SW480 (cell line): ENCODE measurements at places on chromosomes 4 and X.
A peak's percentile ranks its signal among the peaks of the same experiment; 100 is the strongest.

GRCh38 chrX:8179656-8180055 is 8.6 kb upstream of the VCX2 start:
- DNase-seq = peak; percentile 9

- no peak for DNase-seq
Measured at GRCh38 chrX:40008791-40009461, 88.8 kb downstream of the BCOR start.

DNA sequence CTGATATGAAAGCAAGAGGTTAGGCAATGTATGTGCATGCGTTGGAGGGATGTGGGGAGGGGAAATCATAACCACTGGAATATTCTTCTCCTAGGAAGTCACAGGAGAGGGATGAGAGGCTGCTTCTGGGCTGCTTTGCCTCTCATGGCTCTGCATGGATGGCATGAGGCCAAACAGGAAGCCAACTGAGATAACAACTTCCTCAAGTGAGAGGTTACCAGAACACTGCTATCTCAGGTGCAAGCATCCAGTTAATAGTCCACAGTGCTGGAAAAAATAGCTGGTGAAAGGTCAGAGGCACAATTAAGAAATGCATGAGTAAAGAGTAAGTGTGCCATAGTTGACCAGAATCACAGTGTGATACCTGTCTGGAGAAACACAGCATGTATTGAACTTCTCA is 113.3 kb downstream of the ELOVL6 start:
- DNase-seq = no peak

GRCh38 chrX:56268888-56269287 is 36.7 kb downstream of the KLF8 start:
- DNase-seq = no peak

DNA sequence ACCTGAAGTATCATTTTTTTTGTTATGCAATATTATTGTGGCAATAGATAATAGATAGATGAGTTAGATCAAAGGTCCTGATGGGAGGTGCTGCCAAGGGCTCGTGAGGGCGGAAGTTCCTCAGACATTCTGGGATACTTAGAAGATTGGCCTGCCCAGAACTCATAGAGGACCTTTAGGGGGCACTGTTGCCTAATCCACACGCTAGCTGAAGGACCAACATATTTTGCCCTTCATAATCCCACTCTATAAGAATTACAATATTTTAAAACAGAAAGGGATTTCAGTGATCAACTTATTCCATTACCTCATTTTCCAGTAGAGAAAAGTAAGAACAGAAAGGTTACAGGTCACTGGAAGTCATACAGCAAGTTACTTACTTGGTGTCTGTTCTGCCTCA is 22.9 kb upstream of the COX7B2 start:
- no peak for DNase-seq
